H7 (cell line): ENCODE measurements at places on chromosomes 16 and 17. TPM values are rescaled to one million over a fixed set of nuclear protein-coding genes. Genes with fewer than 3 reads are reported as not detected.

DNA sequence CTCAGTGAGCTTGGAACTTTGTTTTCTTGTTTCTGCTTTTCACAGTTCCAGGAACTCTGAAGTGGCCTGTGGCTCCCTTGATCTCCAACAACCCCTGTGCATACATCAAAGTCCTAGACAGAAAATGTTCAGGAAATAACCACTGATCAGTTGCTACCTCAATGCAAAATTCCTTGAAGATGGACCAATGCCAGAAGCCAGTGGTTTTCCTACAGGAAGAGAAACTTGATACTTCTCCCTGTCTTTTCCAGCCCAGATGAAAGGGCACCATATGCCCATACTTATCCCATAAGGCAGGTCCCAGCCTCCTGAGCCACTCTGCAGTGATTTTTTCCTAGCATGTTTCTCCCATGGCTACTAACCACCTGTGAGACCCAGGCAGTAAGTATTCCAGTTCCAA lies 12.3 kb upstream of the CDRT4 start:
- DNase-seq, result no peak

DNA sequence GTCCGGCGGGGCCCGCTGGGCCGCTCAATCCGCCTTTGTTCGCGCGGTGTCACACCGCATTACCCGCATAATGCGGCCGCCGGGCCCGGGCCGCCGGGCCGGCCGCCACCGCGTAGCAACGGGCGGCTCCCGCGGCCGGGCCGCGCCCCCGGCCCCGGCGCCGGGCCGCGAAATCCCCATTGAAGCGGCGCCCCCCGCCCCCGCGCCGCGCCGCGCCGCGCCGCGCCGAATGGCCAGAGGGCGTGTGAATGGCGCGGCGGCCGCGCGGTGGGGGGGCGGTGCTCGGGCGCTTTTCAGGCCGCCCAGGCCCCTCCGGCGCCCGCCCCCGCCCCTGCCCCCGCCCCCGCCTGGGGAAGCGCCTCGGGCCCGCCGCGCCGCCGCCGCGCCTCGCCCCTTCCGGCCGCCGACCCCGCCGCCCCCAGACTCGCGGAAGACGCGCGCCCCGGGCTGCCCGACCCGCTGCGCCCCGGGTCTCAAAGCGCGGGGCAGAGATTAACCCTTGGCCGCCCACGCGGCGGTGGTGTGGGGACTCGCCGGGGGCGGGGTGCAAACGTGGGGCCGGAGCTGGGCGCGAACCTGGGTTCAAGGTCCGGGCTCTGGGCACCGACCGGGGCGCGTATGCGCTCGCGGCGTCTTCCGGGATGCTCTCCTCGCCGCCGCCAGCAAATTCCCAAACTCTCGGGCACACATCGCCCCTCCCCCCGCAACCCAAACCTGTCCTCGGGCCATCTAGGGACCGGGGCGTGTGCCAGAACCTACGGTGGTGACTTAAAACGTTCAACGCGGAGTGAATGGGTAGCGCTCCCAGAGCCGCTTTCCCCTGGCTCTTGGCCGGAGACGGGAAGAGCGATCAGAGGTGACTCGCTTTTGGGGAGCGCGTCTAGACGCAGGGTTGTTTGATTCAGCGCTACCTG lies 46.7 kb downstream of the WNT3 start:
- DNase-seq, result peak; percentile 91

DNA sequence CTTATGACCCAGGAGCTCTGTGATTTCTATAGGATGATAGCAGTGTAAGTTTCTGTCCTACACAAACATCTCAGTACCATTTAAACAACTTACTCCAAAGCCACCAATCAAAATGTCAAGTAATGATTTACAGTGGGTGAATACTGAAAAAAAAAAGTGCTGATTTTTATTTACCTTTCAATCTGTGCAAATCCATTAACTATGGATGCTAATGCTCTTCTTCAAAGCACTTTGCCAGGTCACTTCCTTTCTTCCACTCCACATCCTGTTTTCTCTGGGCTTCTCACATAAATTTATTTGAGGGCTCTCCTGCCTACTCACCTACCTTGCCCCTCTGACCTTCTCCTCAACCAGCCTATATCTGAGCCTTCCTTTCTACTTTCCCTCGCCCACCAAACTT lies 101.6 kb downstream of the SKAP1 start:
- DNase-seq, result no peak

DNA sequence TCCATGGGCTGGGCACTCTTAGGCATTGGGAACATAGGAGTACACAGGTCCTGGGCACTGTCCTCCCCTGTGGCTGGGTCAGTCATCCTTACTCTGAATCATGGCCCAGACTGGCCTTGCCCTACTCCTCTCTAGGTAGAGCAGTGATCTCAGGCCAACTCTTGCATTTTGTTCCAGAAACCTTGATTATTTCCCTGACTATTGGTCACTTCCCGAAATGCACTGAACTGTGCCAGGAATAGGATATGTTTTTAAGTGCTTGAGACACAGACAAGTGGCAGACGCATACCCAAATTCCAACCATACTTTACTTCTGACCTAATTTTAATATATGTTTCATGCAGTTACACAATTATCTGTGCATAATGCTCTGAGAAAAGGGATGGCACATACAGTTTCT lies 10.3 kb downstream of the KRABD2 start:
- no peak for DNase-seq

DNA sequence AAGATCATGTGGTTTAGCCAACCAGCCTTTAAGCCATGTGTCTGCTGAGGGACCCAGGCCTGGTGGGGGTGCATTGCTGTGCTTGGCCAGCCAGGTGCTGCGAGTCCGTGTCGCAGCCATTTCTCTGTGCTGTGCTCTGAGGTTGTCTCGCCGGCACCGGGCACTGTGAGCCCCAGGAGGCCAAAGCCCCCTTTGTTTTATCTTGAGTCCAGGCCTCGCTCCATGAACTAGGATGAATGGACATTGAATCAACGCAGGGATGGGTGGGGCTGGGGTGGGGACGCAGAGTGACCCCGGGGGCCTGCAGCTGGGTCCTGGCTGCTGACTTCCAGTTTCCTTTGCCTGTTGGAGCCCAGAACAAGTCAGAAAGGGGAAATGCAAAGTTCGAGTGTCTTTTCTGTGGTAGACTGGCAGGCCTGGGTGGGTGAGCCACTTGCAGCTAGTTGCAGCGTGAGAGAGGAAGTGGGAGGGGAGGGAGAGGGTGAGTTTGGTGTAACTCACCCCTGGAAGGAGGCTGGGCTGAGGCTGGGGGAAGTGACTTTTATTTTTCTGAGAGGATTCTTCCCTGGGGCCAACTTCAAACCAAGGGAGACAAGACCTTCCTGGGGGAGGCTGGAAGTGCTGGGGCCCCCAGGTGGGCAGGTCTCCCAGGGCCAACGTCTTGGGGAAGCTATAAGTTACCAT lies 324.7 kb downstream of the SEC14L1 start:
- DNase-seq, result peak; percentile 81

DNA sequence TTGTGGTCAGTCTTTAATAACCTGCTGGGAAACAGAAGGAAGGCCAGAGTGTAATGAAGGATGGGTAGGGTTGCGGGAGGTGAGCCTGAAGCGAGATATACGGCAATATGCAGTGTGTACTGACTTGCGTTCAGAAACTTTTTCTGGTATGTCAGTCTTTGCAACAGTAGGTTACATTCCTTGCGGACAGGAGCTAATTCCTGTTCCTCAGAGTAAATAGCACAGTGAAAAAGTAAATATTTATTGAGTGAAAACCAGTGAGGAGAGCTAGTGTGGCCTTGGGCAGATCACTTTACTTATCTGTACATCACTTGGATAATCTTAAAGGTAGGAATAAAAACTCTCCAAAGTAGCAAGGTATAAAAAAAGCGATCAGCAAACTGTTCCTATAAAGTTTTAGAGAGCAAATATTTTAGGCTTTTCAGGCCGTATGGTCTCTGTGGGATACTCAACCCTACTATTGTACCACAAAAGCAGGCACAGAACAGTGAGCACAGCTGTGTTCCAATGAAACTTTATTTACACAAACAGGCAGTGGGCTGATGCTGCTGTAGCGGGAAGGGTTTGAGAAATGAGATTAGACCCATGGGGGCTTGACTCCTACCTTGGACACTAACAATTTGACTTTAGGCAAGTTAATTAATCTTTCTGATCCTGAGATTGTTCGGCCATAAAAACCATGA lies 348.0 kb downstream of the UTP18 start:
- no peak for DNase-seq

GRCh38 chr17:50517504-50518383 lies 9.5 kb downstream of the MYCBPAP start:
- no peak for DNase-seq

Gene SMCR8
- total RNA-seq, result 13.1 and 14.4 TPM in 2 replicates

Gene GUCY2D
- not detected in 2 replicates for total RNA-seq

Gene SLC47A2
- total RNA-seq, result not detected in 2 replicates

Gene SOX15
- total RNA-seq, result 33.8 and 44.0 TPM in 2 replicates
